ENCODE measurements at places on chromosomes 3 and 15. TPM values are rescaled to one million over a fixed set of nuclear protein-coding genes. Genes with fewer than 3 reads are reported as not detected.

- DNase-seq: no peak
- H3K4me1 ChIP-seq: no peaks in the 10 kb centered on the region
- no peaks in the 10 kb centered on the region for H3K27me3 ChIP-seq
- H3K4me3 ChIP-seq: no peak overlapping the region
These were observed 7.9 kb downstream of the RBP2 start for GRCh38 chr3:139468399-139468798.

DNA sequence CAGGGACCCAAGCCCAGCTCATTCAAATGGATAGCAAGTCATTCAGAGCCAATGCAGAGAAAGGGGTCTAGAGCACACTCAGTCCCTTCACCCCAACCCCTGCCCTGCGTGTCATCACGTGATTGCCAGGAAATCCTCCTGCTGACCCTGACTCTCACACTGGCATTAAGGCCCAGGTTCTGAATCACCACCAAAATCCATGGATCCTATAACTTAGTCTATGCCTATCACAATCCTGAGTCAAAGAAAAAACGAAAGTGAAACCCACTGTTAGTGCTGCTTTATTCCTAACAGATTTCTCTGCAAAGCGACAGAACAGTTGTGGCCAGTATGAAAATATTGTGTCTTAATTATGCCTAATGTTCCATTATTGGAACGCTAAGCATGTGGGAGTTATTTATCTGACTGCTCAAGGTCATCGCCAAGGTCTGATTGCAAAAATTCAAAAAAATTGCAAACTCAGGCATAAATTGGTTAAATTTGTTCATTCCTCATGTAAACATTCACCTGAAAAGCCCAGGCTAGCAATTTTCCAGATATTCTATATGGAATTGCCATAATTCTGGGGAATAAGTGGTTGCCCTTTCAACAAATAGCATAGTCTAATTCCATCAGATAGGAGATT, 108.7 kb upstream of the EIF1B start:
- no peak overlapping the region for H3K4me3 ChIP-seq
- H3K36me3 ChIP-seq: no peaks in the 10 kb centered on the region
- DNase-seq: no peak
- H3K27ac ChIP-seq: no peak overlapping the region
- H3K27me3 ChIP-seq: no peaks in the 10 kb centered on the region

GRCh38 chr3:172321035-172321434, 127.2 kb downstream of the GHSR start:
- H3K27ac ChIP-seq: no peak overlapping the region
- H3K27me3 ChIP-seq: no peaks in the 10 kb centered on the region
- DNase-seq: no peak
- H3K4me3 ChIP-seq: no peak overlapping the region

GRCh38 chr3:38009807-38010591, 19.4 kb downstream of the VILL start:
- DNase-seq: no peak
- peaks cover 11% of the 10 kb centered on the region for H3K36me3 ChIP-seq
- no peak overlapping the region for H3K4me3 ChIP-seq
- peak overlapping the region; percentile 15 for H3K27ac ChIP-seq
- H3K4me1 ChIP-seq: no peaks in the 10 kb centered on the region

DNA sequence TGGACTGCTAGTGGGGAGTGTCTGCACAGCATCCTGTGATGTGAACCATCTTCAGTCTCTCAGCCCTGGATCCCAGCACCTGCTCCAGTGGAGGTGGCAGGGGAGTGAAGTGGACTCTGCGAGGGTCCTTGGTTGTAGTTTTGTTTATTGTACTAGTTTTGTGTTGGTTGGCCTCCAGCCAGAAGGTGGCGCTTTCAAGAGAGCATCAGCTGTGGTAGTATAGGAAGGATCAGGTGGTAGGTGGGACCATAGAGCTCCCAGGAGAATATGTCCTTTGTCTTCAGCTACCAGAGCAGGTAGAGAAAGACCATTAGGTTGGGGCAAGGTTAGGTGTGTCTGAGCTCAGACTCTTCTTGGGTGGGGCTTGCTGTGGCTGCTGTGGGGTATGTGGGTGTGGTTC, 20.9 kb downstream of the NEK11 start:
- no peaks in the 10 kb centered on the region for H3K36me3 ChIP-seq
- H3K27ac ChIP-seq: no peak overlapping the region
- no peak for DNase-seq
- no peak overlapping the region for H3K4me3 ChIP-seq

The RGMA gene
- polyA plus RNA-seq: not detected

GRCh38 chr3:161333696-161334095, 37.6 kb downstream of the SPTSSB start:
- no peaks in the 10 kb centered on the region for H3K27me3 ChIP-seq
- no peak for DNase-seq
- no peaks in the 10 kb centered on the region for H3K36me3 ChIP-seq

- no peak overlapping the region for H3K4me3 ChIP-seq
- DNase-seq: no peak
- no peaks in the 10 kb centered on the region for H3K27me3 ChIP-seq
- no peaks in the 10 kb centered on the region for H3K4me1 ChIP-seq
- no peaks in the 10 kb centered on the region for H3K36me3 ChIP-seq
These were observed 121.6 kb upstream of the MRPS22 start for GRCh38 chr3:139222100-139222657.

DNA sequence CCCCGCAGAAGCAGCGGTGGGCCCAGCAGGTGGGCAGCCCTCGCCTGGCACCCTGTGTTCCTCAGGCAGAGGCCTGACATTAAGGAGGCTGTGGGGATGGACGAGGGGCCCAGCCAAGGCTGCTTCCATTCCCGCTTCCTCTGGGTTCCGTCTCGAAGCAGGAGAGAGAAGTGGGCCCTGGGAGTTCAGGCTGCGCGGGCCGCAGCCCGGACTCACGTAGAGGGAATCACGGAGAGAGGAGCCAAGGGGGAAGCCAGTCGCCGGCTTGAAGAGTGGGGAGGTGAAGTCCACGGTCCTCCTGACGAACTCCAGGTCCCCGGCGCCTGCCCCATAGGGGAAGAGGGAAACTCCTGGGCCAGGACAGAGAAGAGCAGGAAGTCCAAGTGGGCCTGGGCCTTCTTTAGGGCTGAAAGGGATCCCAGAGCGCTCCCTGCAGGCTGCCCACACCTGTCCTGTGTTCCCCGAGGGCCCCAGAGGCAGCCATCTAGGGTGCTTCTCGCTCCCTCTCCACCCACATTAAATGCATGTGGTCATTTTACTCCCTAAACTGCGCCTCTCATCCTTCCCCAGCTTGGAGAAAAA, 37.7 kb downstream of the MUC4 start:
- no peak overlapping the region for H3K27ac ChIP-seq
- no peak overlapping the region for H3K4me3 ChIP-seq
- no peak for DNase-seq
- no peaks in the 10 kb centered on the region for H3K36me3 ChIP-seq
- no peaks in the 10 kb centered on the region for H3K27me3 ChIP-seq

GRCh38 chr15:33124279-33124678, 70.2 kb downstream of the FMN1 start:
- H3K4me1 ChIP-seq: no peaks in the 10 kb centered on the region
- no peaks in the 10 kb centered on the region for H3K36me3 ChIP-seq
- H3K27me3 ChIP-seq: no peaks in the 10 kb centered on the region
- no peak overlapping the region for H3K27ac ChIP-seq
- DNase-seq: no peak
